Body of pancreas (tissue), 4 donors: ENCODE measurements at places on chromosomes 4 and X.
A peak's percentile ranks its signal among the peaks of the same experiment; 100 is the strongest.

GRCh38 chrX:130772105-130772775 is 130.8 kb downstream of the ENOX2 start:
- no peaks in the 10 kb centered on the region for H3K4me1 ChIP-seq
- no peaks in the 10 kb centered on the region for H3K36me3 ChIP-seq
- no peak overlapping the region for H3K27ac ChIP-seq
- H3K27me3 ChIP-seq, result no peaks in the 10 kb centered on the region

DNA sequence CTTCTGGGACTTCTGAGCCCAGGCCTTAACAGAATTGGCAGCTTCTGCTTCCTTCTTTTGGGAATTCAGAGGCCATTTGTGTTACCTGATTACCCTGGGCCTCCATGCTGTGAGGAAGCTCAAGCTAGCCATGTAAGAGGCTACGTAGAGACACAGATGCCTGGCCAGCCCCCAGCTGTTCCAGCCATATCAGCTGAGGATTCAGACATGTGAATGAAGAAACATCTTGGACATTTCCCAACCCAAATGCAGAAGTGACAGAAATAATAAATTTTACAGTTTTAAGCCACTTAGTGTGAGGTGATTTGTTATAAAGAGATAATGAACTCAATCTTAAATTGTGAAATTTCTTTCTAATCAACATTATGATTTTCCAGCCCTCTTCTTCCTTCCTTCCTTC is 18.7 kb upstream of the ZNF827 start:
- no peak overlapping the region for H3K4me3 ChIP-seq
- no peaks in the 10 kb centered on the region for H3K36me3 ChIP-seq
- no peaks in the 10 kb centered on the region for H3K4me1 ChIP-seq
- H3K27ac ChIP-seq, result no peak overlapping the region
- no peak for DNase-seq
- no peaks in the 10 kb centered on the region for H3K27me3 ChIP-seq

GRCh38 chrX:43633757-43634156 is 22.3 kb upstream of the MAOA start:
- no peak overlapping the region for H3K4me3 ChIP-seq
- no peaks in the 10 kb centered on the region for H3K36me3 ChIP-seq
- H3K27me3 ChIP-seq, result no peaks in the 10 kb centered on the region
- DNase-seq, result no peak

- peak overlapping the region; percentile 18 for H3K4me3 ChIP-seq
- H3K27me3 ChIP-seq, result no peaks in the 10 kb centered on the region
- no peak for DNase-seq
These were observed 643 bp downstream of the FHL1 start for GRCh38 chrX:136147976-136148375.

DNA sequence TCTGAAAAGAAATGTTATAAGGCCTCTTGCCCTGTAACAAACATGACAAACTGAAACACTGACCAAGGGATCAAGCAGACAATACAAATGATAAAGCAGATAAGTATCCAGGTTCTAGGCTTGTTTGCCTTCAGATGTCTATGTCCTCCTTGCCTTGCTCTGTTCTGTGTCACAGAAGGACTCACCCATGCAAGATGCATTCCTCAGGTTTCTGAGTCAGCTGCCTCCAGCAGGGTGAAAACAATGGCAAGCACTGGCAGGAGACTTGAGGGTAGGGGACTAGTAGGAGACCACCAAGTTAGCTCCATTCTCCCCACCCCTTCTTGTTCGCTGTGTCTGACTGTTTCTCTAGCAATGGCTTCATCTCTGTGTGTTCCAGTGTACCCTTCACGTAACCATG is 76.6 kb upstream of the CXXC4 start:
- no peak for DNase-seq
- no peaks in the 10 kb centered on the region for H3K4me1 ChIP-seq
- no peaks in the 10 kb centered on the region for H3K27me3 ChIP-seq
- H3K4me3 ChIP-seq, result no peak overlapping the region
- no peak overlapping the region for H3K27ac ChIP-seq

DNA sequence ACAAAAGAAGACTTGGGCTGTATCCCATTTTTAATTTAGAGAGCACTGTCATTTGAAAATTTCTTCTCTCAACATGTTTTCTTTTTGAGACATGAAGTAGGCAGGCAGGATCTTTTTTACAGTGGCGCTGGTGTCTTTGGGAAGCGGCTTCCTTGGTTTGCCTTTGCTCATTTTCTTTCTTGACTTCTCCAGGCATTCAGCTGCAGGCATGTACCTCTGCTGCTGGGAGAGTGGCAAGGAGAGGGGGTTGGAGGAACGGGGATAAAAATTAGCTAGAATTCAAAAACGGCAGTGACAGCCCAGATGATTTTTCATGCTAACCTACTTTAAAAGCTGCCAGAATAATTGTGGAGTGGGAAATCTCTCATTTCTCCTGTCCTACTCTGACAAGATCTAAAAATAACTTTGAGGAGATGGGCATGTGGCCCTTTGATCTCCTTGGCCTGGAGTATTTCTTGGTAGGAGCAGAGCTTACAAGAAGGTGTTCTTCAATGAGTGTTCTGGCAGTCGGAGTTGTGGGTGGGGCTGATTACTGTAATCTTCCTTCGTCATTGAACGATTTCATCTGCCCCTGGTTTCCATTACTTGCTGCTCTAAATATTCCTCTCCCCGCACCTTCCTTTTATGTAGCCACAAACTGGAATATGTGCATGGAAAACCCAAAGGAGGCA is 54.8 kb downstream of the TBL1X start:
- no peaks in the 10 kb centered on the region for H3K27me3 ChIP-seq
- H3K4me3 ChIP-seq, result no peak overlapping the region
- H3K4me1 ChIP-seq, result no peaks in the 10 kb centered on the region
- no peak for DNase-seq
- no peaks in the 10 kb centered on the region for H3K36me3 ChIP-seq
- no peak overlapping the region for H3K27ac ChIP-seq

GRCh38 chrX:134653835-134654234 is 4.4 kb downstream of the PLAC1 start:
- H3K36me3 ChIP-seq, result no peaks in the 10 kb centered on the region
- H3K27me3 ChIP-seq, result no peaks in the 10 kb centered on the region
- no peak overlapping the region for H3K27ac ChIP-seq
- no peak overlapping the region for H3K4me3 ChIP-seq
- DNase-seq, result no peak

DNA sequence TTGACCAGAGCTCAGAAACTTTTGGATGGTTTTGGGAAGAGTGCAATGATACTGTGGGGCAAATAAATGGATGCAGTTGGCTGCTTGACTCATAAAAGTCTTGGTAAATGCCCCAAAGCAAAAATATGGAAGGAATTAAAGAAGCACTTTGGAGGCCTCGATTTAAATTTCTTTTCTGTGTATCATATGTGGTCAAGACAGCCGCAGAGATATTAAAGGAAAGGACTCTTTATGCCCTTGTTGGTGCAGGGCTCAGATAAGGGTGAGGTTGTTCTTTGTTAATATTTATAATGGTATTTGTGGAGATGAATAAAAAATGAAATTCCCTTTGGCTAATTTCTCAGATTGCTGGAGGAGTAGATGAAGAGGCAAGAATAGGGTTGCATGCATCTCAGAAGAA is 90.2 kb downstream of the NHS start:
- H3K27me3 ChIP-seq, result no peaks in the 10 kb centered on the region
- no peak for DNase-seq
- H3K36me3 ChIP-seq, result no peaks in the 10 kb centered on the region

DNA sequence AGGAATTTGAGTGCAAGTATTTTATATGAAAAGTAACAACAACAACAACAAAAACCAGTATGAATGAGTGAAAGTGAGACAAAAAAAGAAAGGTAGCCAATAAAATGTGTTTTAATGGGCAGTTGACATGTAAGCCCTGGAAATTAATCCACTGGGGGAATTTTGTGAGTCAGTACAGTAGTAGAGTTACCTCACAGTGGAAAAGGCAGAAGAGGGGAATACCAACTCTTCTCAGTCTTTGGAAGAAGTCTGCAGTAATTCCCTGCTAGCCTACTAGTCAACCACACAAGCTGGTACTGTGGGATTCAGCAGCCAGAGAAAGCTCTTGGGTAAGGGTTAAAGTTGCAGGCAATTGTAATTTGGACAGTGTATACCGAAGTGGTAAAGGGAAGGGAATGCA is 76.3 kb upstream of the IL15 start:
- H3K36me3 ChIP-seq, result no peaks in the 10 kb centered on the region
- no peaks in the 10 kb centered on the region for H3K27me3 ChIP-seq
- no peak overlapping the region for H3K27ac ChIP-seq

- no peaks in the 10 kb centered on the region for H3K36me3 ChIP-seq
- peaks cover 19% of the 10 kb centered on the region for H3K4me1 ChIP-seq
- no peak for DNase-seq
- no peak overlapping the region for H3K27ac ChIP-seq
These were observed 7.2 kb downstream of the NFXL1 start for GRCh38 chr4:47907089-47907646.

- no peak for DNase-seq
- H3K27me3 ChIP-seq, result no peaks in the 10 kb centered on the region
- H3K4me3 ChIP-seq, result no peak overlapping the region
- no peaks in the 10 kb centered on the region for H3K36me3 ChIP-seq
These were observed 565.4 kb downstream of the GRXCR1 start for GRCh38 chr4:43457866-43458265.

GRCh38 chr4:56060036-56060435 is 111.3 kb downstream of the CEP135 start:
- H3K4me3 ChIP-seq, result no peak overlapping the region
- H3K4me1 ChIP-seq, result no peaks in the 10 kb centered on the region
- no peaks in the 10 kb centered on the region for H3K27me3 ChIP-seq
- no peaks in the 10 kb centered on the region for H3K36me3 ChIP-seq
- no peak overlapping the region for H3K27ac ChIP-seq

DNA sequence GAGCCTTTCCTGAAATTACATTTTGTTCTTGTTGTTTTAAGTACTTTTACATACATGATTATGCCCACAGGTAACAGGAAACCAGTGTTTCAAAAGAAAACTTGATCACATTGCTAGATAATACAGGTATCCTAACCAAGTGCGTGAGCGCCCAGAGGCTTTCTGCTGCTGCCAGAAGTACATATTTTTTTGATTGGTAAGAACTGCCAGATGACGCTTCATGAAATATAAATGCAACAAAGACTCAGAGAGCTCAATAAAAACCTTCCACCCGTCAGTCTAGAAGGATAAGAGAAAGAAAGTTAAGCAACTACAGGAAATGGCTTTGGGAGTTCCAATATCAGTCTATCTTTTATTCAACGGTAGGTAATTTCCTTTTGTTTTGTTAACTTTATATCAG is at the start of gene EPGN:
EPGN (plus strand) TSS at position 256 of the 400 bp plus-strand sequence; CDS start at position 320, 64 bp downstream.
- DNase-seq, result no peak
- no peak within 1 kb of the TSS for H3K27ac ChIP-seq
- H3K36me3 ChIP-seq, result no peaks in the 10 kb centered on the region
- no peaks in the 10 kb centered on the region for H3K4me1 ChIP-seq

DNA sequence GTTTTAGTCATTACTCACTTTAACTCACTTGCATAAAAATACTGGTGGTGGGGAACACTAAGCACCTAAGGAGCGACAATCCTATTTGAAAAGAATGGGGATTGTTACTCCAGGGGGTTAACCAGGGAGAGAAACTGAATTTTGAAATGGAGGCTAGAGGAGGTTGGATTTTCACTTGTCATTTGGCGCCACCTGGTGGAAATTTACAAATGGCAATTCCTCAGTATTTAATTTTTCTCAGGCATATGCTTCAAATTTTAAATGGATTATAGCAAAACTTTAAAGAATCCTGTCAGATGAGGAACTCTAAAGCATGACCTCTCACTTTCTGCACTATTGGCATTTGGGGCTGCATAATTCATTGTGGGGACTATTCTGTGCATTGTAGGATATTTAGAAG is 2.7 kb upstream of the GEMIN8 start:
- no peak overlapping the region for H3K27ac ChIP-seq
- peak; percentile 57 for DNase-seq
- H3K4me3 ChIP-seq, result no peak overlapping the region
- peaks cover 14% of the 10 kb centered on the region for H3K4me1 ChIP-seq
- H3K27me3 ChIP-seq, result no peaks in the 10 kb centered on the region

GRCh38 chr4:98937986-98938720 is 9.2 kb upstream of the EIF4E start:
- H3K4me3 ChIP-seq, result no peak overlapping the region
- H3K27ac ChIP-seq, result no peak overlapping the region
- H3K27me3 ChIP-seq, result no peaks in the 10 kb centered on the region
- H3K4me1 ChIP-seq, result peaks cover 5% of the 10 kb centered on the region
- no peak for DNase-seq
- H3K36me3 ChIP-seq, result no peaks in the 10 kb centered on the region

DNA sequence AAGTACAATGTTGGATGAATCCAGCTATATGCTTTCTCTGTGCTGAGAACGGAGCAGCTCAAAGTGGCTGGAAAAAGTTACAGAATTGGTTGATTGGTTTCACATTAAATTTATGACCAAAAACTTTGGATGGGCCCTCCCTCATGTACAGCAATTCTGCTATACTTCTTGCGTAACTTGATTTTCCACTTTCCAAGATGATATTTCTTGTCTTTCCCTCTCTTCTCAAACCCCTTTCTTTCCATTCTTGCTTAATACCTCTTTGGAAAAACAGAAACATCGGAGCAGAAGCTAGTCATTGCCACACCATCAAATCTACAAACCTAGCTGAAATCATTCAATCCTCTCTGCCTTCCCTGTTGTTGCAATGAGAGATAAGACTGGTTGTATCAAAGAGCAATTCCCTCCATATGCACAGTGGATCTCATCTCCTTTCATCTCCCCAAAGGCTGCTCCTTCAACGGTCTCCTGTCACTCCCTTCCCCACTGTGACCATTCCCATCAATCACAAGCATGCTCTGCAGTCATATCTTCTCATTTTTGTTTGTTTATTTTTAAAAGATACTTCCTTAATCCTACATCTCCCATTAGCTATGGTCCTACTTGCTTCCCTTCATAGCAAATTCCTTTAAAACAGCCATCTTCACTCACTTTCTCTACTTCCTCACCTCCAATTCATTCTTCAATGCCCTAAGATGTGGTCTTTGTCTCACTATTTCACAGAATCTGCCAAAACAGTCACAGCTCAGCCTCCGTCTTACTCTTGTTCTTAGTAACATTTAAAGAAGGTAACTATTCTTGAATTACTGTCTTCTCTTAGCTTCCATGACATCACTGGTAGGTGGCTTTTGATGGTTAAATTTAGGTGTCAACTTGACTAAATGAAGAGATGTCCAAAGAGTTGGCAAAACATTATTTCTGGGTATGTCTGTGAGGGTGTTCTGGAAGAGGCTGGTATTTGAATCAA is 145.5 kb downstream of the FAM13A start:
- H3K4me1 ChIP-seq, result peaks cover 14% of the 10 kb centered on the region
- no peaks in the 10 kb centered on the region for H3K36me3 ChIP-seq

- no peaks in the 10 kb centered on the region for H3K36me3 ChIP-seq
- H3K4me1 ChIP-seq, result peaks cover 13% of the 10 kb centered on the region
- no peak overlapping the region for H3K27ac ChIP-seq
- H3K4me3 ChIP-seq, result no peak overlapping the region
- no peaks in the 10 kb centered on the region for H3K27me3 ChIP-seq
- no peak for DNase-seq
These were observed 119.5 kb downstream of the REELD1 start for GRCh38 chr4:146333895-146334262.
